ENCODE measurements at places on chromosomes 7 and 10. TPM values are rescaled to one million over a fixed set of nuclear protein-coding genes. Genes with fewer than 3 reads are reported as not detected.

AKR1C3 gene
- 36.2 TPM for total RNA-seq

DNA sequence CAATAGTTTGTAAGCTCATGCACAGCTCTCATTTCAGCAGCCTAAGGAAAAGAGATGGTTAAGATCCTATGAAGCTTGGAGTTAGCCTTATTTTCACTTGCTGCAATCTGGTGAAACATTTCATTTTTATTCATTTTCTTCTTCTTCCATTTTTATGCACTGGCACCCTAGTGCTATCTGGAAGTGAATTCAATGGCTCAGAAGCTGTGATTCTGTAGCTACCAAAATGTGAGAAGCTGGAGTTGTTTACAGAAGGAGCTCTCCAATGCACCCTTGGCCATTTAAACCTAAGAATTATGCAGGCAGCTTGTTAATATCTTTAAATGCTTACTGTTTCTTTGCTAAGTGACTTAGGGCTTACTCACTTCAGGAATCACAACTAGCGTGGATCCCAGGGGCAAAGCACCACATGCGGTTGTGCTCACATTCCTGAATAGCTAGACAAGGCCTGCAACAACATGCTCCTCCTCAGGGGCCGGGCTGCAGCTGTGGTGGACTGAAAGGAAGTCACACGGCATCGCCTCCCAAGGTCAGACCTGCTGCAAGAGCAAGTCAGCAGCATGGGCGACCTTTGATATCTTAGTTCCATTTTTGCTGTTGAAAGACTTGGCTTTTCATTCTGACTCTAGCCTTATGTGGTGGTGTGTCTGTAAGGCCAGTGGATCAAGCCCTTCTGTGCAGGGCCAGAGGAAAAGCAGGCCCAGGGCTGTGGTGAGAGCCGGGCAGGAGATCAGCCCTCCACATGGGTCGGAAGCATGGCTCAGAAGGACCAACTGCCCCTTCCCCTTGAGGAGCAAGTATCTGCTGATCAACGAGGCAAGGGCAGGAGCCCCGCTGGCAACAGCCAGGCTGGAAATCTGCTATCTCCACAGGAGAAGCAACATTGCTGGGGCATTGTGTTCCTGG, 91.9 kb upstream of the MBL2 start:
- DNase-seq, result peak; percentile 60

- DNase-seq, result no peak
Measured at GRCh38 chr7:18518555-18518954, 23.0 kb downstream of the HDAC9 start.

- DNase-seq, result no peak
Measured at GRCh38 chr7:18861514-18862118, 255.8 kb downstream of the TWIST1 start.

GRCh38 chr10:118669020-118669791, 73.8 kb upstream of the PRLHR start:
- peak; percentile 66 for DNase-seq

All from aorta (tissue), 5 donors.